ENCODE measurements at places on chromosomes 5 and 9.

DNA sequence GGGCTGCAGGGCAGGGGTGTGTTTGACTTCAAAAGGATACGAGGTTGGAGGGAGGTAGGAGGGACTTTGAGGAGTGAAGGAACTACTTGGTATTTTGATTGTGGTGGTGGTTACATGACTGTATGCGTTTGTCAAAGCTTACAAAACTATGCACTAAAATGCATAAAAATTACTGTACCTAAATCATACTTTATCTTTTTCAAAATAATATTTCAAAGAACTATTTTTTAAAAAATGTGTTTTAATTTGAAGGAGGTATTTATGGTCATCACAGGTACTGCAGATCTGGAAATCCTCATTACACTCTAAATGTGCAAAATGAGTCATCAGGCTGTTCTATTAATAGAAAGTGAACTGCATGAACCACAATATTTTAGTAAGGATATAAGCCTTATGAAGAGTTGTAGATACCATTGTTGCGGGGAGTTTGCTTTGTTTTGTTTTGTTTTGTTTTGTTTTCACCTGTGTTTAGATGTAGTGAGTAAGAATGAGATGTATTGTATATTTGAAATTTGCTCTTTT is 116.9 kb downstream of the ARRDC3 start:
- no peak for DNase-seq

GRCh38 chr9:34521406-34522045 is 1.3 kb downstream of the ENHO start:
- no peak for DNase-seq

- no peak for DNase-seq
These were observed 114.7 kb upstream of the RIOK2 start for GRCh38 chr5:97297704-97298091.

DNA sequence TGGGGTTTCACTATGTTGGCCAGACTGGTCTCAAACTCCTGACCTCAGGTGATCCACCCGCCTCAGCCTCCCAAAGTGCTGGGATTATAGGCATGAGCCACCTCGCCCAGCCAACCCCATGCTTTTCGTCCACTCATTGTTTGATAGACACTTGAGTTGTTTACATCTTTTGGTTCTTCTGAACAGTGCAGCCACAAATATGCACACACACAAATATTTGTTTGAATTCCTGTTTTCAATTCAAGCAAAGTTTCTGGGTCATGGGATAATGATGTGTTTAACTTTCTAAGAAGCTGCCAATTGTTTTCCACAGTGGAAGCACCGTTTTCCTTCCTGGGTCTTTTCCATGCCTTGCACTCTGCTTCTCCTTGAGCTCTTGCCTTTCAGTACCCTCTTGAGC is 6.8 kb upstream of the PAEP start:
- DNase-seq = no peak

- DNase-seq = no peak
These were observed 647.7 kb upstream of the ITGA1 start for GRCh38 chr5:52139888-52140615.

DNA sequence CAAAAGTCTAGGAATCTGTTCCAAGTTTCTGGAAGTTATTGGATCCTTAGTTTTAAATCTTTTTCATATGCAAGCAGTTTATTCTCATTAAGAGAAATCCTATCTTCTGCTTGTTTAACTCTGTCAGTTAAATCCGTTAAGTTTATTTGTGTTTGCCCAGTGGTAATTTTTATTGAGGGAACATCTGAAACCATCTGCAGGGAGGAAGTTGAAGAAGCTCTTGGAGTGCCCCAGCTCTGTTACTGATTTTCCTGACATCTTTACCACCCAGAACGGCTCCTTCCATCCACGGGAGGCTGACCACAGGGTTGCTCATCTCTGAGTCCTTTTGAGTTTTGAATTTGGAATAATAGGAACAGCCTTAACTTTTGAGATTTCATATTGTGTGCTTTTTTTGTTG is 99.9 kb upstream of the ZNF618 start:
- DNase-seq = no peak

DNA sequence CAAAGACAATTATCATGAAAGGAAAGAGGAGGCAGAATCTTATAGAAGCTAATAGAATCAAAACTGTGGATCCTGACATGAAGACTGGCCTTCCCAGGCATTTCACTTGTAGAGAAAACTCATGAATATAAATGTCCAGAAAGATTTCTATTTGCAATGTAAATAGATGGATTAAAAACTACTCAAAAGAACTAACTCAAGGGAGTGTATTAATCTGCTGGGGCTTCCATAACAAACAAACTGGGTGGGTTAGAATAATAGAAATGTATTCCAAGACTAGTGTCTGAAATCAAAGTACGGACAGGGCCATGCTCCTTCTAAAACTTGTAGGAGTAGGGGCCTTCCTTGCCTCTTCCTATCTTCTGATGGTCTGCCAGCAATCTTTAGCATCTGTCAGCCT is 267.4 kb downstream of the ADAMTSL1 start:
- DNase-seq = no peak

DNA sequence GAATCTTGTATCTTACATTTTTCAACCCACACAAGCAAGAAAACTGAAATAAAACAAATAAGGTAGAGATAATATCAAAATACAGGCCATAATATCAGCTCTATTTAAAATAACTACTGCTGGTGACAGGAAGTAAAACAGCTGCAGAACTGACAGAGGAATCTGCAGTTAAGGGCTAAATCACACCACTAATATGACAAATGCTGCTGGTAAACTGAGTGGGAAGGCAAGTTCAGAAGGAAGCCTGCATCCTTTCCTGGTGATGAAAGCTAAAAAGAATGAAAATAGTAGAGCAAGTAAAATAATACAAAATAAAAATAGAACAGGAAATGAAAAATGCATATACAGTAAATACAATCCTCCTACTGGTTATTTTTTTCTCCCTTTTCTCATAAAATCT is 1293.7 kb upstream of the C9orf72 start:
- no peak for DNase-seq

DNA sequence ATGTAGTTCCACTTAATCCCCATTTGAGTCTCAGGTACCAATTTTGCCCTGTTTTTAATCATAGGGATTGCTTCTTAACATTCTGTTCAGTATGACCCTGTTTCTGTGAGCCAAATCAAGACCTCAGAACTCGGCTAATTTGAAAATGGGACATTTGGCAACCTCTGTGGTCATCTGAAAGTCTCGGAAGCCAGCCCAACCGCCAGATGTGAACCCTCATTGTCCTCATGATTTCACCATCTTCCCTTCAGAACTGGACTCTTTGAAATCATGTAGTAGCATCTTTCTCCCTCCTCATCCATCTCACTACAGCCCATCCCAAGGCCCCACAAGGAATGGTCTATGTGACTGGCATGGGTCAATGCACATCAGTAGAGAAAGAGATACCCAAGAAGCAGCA is 88.9 kb downstream of the S1PR3 start:
- peak; percentile 1 for DNase-seq

DNA sequence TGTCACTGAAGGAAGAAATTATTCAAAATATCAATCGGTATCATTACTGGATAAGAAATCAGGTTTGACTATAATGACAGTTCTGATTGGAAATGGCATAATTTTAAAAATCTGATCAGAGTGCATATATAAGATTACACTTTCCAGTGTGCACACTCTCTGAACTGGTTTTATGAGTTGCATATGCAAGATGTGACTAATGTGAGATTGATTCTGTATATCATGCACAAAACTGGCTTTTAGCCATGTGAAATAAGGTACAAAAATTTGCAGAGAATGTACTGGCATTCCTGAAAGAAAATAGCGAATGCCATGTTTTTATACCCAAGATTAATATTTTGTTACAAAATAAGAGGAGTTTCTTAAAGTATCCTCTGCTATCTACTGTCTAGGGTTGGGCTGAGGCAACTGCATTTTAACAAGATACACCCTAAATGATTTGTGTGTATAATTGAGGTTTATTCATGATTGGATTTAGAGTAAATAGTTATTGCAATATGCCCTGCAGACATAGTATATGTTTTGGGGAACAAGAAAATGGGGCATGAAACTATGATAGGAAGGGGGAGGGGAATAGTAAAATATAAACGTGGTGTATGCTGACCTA is 70.7 kb downstream of the LNPEP start:
- DNase-seq = no peak

DNA sequence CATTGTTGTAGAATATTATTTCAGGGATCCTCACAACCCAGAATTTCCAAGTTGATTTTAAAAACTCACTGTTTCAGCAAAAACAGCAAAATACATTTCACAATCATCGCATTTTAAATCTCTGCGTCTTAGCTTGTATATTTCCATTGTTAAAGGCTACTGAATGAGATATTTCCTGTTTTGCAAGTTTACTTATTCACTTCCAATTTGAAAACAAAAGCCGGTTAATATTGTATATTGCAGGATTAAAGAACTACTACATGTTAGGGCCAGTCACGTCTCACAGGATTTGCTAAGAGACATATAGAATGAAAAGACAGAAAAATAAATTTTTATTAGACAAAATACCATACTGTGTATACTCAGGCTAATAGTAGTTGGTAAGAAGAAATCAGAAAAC is 395.9 kb upstream of the CDH9 start:
- no peak for DNase-seq

- DNase-seq = no peak
These were observed 598 bp upstream of the KIAA1191 start for GRCh38 chr5:176362233-176362490.

- DNase-seq = no peak
These were observed 8.0 kb downstream of the UCK1 start for GRCh38 chr9:131523086-131523388.

- no peak for DNase-seq
These were observed 161.1 kb downstream of the TARS1 start for GRCh38 chr5:33601881-33602280.

- DNase-seq = no peak
These were observed 179.5 kb upstream of the ZNF462 start for GRCh38 chr9:106683454-106683853.

DNA sequence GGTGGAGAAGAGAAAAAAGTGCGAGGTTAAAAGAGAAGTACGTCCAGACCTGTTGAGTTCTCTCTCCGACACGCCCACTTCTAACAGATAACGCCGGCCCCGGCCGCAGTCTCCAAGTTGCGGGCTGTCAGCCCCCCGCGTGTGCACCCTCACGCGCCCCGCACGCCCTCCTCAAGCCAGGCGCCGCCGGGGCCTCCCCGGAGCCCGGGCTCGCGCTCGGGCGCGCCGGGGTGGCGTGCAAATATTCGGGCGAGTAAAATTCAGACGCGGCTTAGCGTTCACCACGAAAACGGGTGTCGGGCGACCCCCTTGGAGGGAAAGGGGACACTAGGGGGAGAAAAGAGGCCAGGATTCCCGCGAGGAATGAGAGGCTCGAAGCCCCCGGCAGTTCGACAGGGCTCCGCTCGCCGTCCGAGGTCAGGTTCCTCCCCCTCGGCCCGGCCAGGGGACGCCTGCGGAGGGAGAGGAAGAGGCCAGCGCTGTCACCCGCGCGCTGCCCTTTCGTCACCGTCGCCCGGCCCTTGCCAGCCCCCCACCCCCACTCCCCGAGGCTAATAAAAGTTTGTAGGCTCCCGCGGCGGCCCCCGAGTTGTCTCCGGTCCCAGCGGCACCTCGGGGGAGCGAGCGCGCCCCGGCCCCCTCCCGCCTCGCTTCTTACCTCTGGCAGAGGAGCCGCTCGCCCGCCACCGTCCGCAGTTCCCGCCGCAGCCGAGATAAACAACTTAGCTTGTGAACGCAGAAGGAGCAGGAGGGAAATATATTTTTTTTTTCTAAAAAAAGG is 743 bp downstream of the NR3C1 start:
- no peak for DNase-seq

GRCh38 chr9:124624735-124624992 is 117.5 kb upstream of the NR5A1 start:
- DNase-seq = no peak

DNA sequence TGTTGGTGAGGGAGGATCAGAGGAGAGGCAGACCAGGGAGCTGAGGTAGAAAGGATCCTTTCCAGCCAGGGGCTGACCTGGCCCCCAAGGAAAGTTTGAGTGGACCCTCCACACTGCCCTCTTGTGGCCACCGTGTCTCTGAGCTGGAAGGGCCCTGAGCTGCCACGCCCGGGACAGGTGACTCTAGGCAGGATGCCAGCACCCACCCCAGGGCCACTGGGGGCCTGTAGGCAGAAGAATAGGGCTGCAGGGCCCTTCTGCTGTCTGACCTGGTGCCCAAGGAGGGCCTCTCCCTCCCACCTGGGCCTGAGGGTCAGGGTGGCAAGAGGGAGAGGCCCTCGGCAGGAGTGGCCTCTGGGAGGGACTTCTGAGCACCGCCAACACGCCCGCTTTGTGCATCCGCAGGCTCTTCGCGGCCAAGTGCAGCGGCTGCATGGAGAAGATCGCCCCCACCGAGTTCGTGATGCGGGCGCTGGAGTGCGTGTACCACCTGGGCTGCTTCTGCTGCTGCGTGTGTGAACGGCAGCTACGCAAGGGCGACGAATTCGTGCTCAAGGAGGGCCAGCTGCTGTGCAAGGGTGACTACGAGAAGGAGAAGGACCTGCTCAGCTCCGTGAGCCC is 76.8 kb downstream of the LMX1B start:
- no peak for DNase-seq

DNA sequence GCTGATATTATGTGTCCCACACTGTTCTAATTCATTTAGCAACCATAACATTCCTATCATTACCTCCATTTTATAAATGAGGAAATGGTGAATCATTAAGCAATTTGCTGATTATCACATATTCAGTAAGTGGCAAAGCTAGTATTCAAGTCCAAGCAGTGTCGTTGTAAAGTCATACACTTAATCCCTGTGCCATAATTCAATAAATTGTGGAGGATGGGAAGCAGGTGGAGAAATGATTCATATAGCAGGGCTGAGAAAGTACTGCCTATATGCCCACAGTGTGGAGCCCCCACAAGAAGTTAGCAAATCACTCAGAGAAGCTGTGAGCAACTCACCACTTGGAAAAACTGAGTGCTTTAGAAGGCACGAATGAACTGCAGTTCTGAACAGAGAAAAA is 691.0 kb downstream of the PTPRD start:
- DNase-seq = no peak

- DNase-seq = no peak
These were observed 536.5 kb upstream of the ACO1 start for GRCh38 chr9:31847963-31848362.

GRCh38 chr5:7405277-7405676 is 9.3 kb downstream of the ADCY2 start:
- DNase-seq = no peak

DNA sequence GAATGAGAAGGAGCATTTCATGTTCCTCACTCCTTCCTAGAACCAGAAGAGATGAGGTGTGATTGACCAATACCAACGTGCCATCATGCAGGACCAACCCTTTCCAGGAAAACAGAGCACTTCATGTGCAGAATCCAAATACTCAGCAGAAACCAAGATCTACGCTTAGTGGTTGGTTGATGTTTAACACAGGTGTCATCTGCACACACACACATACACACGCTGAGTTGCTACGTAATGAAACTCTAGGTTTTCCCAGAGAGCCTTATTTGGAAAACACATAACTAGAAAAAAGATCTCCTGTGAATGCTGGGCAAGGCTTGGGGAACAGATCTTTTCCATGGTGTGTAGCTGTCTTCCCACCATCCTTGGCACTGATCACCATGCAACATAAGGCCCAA is 21.1 kb upstream of the ZNF622 start:
- DNase-seq = no peak

DNA sequence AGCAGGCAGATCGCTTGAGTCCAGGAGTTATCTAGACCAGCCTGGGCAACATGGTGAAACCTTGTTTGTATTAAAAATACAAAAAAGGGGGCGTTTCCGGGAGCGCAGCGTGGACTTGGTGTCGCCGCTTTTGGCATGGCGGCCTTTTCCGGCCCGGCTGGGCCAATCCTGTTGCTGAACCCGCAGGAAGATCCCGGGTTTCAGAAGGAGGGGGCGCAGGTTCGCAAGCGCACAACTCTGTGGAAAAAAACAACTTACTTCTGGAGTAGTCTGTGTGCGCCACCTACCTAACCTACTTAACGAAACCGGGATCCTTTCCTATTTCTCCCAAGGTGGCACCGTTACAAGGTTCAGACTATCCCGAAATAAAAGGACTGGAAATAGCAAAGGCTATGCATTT is 198.6 kb downstream of the MSX2 start:
- DNase-seq = no peak

Data from GM04503 (cell line).